ENCODE measurements at places on chromosomes 6 and 20. TPM values are rescaled to one million over a fixed set of nuclear protein-coding genes. Genes with fewer than 3 reads are reported as not detected.

FAM217A gene
- total RNA-seq = not detected

SPATA25 gene
- 1.7 TPM for total RNA-seq

CLIC5 gene
- 0.14 TPM for total RNA-seq

FOXS1 gene
- total RNA-seq = 26.0 TPM

PRR18 gene
- total RNA-seq = not detected

Data from astrocyte (in vitro differentiated cells and primary cell).